Caki2 (cell line): ENCODE measurements at places on chromosomes 11 and 22. TPM values are rescaled to one million over a fixed set of nuclear protein-coding genes. Genes with fewer than 3 reads are reported as not detected.
A peak's percentile ranks its signal among the peaks of the same experiment; 100 is the strongest.

GRCh38 chr11:66081505-66081904, 11.4 kb downstream of the PACS1 start:
- DNase-seq = no peak

GRCh38 chr11:117193130-117194020, 5.8 kb upstream of the TAGLN start:
- DNase-seq = no peak

DNA sequence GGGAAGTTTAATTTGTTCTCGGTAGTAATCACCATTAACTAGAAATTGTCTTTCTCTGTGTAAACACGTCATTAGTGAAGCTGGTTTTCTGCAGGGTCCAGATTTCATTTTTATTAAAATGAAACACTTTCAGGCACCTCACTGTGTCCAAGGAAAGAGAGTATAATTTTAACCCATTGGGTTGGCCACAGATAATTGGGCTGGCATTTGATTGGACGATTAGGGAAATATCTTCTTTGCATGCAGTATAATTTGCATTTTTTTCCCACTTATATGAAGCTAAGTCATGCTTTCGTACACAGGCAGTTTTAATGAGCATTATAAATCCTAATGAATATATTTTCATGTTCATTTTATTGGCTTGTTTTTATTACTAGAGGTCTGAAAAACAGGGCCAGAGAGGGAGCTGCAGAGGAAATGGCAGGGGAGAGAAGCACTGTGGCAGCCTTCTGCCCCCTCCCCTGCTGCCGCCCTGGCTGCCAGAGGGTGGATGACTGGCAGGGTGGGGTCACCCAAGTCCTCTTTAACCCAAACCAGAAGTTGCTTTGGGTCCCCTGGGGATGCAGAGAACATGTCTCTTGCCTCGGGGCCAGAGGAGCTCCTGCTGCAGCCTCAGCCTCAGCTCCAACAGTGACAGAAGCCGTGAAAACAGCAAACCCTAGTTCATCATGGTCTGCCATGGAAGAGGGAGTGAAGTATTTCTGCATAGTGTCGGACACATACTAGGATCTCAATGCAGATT, 93.9 kb downstream of the PKNOX2 start:
- DNase-seq = no peak

- DNase-seq = no peak
Observed at GRCh38 chr11:77502346-77502905, 28.5 kb upstream of the PAK1 start.

DNA sequence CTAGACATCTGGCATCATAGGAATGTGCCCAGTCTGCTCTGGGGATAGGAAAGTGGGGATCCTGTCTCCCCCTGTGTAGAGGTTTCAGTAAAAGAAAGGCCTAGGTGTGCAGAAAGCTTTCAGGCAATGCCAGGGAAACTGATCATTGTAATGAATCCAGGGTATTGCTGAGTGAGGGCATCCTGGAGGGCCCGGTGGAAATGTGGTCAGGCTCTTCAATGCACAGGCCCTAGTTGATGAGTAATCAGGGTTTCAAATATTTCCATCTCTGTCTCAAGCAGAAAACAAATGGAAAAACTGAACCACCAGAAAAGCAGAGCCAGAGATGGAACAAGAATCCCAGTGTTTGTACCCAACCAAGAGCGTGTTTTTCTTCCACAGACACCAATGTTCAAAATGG, 2.0 kb downstream of the CD3E start:
- no peak for DNase-seq

GRCh38 chr11:64299847-64300648, at the start of gene CATSPERZ:
Gene CATSPERZ, plus strand, starts transcription at chr11:64300358. Its CDS starts 53 bp downstream, at chr11:64300411.
- no peak for DNase-seq

- peak; percentile 39 for DNase-seq
Observed at GRCh38 chr11:46918083-46918787, at the start of gene LRP4. Gene LRP4, minus strand, starts transcription at chr11:46918550. Its CDS starts 171 bp downstream, at chr11:46918379.

- DNase-seq = no peak
Observed at GRCh38 chr11:46099963-46100316, 21.3 kb downstream of the PHF21A start.

DNA sequence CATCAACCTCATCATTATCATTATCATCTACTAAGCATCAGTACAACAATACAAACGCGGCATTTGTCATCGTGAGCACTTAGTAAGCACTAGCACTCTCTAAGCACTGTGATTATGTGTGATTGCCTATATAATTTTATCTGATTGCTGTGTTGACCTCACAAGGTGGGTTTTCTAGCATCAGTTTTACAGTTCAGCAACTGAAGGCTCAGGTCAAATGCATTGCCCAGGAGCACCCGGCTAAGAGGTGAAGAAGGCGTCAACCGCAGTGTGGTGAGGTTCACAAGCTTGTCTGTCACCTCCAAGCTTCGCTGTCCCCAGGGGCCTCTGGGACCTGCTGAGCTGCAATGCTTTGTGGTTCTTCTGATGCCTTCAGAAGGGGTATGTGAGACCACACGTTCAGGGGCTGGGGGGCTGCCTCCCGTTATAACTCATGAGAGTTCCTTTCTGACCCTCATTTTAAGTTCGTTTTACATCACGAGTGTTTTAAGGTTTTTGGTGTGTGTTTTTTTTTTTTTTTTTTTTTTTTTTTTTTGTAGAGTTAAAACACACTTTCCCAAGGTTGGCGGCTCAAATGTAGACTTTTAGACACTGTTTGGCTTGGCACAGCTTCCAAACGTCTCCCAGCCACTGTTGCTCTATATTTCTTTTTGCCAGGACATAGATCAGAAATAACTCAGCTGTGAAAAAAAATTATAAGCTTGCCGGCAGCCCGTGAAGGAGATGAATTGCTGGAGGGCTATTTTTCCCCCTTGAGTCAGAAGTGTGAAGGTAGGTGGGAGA, 33.8 kb upstream of the SCUBE1 start:
- DNase-seq = no peak

GRCh38 chr22:39646398-39647063, 76.0 kb downstream of the CACNA1I start:
- no peak for DNase-seq

GRCh38 chr11:32462011-32462690, 26.8 kb upstream of the WT1 start:
- no peak for DNase-seq

- DNase-seq = no peak
Observed at GRCh38 chr11:104098132-104098531, 61.7 kb downstream of the DDI1 start.

- DNase-seq = no peak
Observed at GRCh38 chr11:78954261-78954660, 379.6 kb upstream of the NARS2 start.

ACCS gene
- 13.4 and 22.1 TPM in 2 replicates for total RNA-seq

CHRNA10 gene
- not detected in 2 replicates for total RNA-seq

OR6A2 gene
- total RNA-seq = not detected in 2 replicates

P2RY6 gene
- total RNA-seq = 0.41 TPM in 1 of 2 replicates, not detected in the other

CDPF1 gene
- 31.3 and 64.4 TPM in 2 replicates for total RNA-seq

LIF gene
- total RNA-seq = 35.7 and 35.8 TPM in 2 replicates

ARHGAP20 gene
- not detected in 2 replicates for total RNA-seq

ELFN2 gene
- total RNA-seq = 10.2 and 12.9 TPM in 2 replicates

FREY1 gene
- total RNA-seq = 1.3 TPM in 1 of 2 replicates, not detected in the other

FXYD6 gene
- not detected in 2 replicates for total RNA-seq
